ENCODE measurements at places on chromosomes 5 and 9.

DNA sequence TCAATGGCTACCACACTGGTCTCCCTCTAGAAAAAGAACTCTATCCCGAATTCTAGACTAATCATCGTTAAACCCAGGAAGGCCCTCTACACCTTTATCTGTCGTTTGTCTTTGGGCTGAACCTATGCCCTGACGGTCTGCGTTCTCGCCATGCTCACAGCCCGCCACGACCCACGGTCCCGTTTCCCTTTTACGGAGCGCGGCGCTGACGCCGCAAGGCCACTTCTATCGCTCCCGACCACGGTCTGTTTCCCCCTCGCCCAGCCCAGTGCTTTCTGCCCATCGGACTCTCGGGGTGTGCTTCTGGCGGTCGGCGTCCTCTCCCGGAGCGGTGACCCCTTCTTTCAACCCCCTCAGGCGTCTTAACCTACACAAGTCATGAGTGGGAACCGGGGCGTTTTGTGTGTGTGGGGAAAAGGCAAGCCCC lies 974 bp downstream of the C9orf40 start:
- DNase-seq = peak; percentile 39

DNA sequence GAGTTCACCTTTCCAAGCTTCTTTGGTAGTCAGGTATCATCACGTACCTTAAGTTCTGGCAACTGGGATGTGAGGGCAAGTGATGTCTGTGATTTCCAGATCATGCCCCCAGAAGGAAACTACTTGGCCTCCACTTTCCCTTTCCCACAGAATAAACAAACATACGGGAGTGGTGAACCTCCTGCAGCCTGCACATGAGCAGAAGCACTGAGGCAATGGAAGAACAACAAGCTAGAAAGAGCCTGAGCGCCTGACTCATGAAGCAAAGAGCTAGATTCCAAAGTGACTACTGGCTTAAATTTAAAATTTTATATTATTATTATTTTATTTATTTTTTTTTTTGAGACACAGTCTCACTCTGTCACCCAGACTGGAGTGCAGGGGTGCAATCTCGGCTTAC lies 35.0 kb downstream of the ARL15 start:
- no peak for DNase-seq

GRCh38 chr5:42880496-42881150 lies 68.9 kb upstream of the SELENOP start:
- DNase-seq = no peak

- DNase-seq = no peak
Measured at GRCh38 chr9:20566401-20566800, 55.9 kb downstream of the MLLT3 start.

DNA sequence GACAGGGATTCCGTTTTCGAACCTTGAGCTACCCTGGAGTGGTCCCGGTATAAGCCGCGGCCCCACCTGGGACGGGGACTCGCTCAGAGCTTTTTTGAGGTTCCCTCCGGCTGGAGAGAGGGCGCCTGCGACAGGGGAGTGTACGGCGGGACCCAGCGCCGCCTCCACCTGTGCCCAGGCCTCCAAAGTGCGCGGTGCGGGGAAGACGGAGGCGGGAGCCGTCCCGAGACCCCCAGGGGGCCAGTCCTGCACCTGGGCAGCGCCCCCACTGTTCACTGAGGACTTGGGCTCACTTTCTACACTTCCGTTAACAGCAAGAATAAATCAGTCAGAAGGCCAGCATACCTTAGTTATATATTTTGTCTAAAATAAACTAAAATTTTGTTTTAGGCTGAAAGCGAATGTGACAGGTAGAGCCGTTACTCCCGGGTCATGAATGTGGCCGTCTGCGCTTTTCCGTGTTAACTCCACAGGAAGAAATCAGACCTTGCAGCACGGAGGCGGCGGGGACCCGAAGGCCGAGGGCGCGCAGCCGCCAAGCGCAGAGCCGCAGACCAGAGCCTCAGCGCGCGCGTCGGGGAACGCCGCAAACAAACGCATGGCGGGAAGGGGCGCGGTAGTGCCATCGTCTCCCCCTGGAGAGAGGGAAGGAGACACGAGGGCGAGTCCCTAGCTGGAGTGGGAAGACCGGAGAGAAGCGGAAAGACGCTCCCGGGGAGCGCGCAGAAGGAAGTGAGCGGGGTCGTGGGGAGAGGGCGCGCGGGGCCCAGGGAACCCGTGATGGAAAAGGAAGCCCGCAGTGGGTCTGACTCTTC lies 14.1 kb downstream of the TRIM7 start:
- no peak for DNase-seq

DNA sequence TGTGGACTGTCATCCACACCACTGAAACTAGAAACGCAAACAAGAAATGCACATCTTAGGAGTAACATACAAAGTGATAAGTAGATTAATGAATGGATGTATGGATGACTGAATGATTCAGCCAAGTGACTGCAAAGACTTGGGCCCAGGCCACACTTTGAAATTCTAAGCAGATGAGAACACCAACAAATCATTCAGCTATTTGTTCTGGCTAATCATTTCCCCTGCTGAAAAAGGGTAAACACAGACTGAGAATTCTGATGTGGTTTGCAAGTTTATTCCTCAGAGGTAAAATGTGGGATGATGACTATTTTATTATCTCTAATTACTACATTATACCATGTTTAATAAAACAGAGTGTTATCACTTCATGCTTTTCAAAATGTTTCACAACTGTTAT lies 163.2 kb upstream of the ADAMTS16 start:
- no peak for DNase-seq

DNA sequence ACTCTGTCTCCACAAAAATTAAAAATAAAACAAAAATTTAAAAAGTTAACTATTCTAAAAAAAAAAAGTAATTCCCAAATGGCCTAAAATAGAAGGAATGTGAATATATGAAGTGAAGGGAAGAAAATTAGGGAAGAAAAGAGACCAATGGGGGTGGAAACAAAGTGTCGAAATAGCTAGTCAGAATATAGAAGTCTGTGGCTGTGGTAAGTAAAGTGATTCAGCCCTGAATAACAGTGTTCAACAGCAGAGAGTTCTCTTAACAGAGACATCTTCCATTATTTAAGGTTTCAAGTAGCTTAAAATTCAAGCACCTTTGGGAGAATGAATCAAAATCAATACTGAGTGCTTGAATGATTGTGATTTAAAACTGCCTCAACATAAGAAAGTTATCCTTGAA lies 51.7 kb downstream of the LPAR1 start:
- no peak for DNase-seq

DNA sequence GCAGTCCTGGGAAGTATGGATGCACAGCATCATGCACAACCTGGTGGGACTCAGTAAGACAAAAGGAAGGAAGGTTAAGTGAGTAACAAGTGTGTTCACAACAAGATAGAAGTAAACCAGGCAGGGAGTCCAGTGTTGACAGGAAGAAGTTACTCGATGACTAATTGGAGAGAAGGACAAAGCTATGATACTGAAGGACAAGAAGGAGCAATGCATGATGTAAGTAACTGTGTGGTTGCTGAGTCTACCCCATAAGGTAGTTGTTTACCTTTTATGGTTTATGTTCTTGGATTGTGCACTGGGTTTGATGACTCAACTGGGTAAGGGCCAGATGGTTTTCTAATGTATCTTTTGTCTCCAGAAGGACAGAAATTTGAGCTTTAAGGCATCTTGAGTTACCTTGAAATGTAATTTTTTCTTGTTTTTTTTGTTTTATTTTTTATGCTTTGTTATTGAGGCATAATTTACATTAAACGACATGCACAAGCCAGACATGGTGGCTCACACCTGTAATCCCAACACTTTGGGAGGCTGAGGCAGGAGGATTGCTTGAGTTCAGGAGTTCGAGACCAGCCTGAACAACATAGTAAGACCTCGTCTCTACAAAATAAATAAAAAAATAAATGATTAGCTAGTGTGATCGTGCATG lies 89.2 kb upstream of the CAST start:
- peak; percentile 96 for DNase-seq

- DNase-seq = no peak
Measured at GRCh38 chr9:110089681-110090370, 118.1 kb downstream of the C9orf152 start.

DNA sequence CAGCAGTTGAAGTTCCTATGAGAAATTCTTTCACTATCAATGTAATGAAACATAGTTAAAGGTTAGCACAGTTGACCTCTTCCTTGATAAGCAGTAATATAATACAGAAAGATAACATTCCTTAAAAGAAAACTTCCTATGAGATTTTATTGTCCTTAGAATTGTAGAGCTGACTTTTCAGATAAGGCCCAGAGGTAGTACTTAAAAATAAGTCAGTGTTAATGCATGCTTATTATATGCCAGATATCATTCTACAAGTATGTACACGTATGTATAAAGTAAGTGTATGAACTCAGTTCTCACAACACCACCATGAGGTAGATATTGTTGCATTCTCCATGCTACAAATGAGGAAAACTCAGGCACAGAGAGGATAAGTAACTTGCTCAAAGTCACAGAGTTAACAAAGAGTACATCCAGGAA lies 15.3 kb downstream of the AP3S1 start:
- DNase-seq = no peak

- no peak for DNase-seq
Measured at GRCh38 chr5:1370006-1370405, 25.1 kb upstream of the CLPTM1L start.

- no peak for DNase-seq
Measured at GRCh38 chr5:31130676-31131075, 62.8 kb upstream of the CDH6 start.

- no peak for DNase-seq
Measured at GRCh38 chr9:79939819-79940218, 368.1 kb downstream of the TLE4 start.

DNA sequence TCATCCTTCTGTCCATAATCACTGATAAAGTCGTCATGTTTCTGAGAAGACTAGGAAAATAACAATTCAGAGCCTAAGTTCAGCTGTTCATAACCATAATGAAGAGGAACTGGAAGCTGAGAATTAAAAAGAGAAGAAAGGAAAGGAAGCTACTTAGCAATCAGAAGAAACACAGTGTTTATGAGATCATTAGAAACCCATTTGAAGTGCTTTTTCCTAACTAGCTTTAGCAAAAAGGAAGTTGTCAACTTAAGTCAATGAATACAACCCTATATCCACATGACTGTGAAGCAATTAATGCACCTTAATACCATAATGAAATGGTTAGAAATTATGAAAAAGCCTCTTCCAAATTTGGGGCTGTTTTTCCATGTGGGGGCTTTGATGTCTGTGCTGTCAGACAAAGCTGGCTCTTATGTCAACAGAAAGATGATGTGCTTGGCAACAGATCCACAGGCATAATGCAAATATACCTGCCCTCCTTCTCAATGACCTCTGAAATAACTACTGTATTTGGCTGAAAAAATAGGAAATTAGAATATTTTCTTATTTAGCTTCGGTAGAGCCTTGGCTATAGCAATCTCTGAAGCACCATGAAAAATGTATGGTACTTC lies 463.5 kb downstream of the RASEF start:
- DNase-seq = no peak

DNA sequence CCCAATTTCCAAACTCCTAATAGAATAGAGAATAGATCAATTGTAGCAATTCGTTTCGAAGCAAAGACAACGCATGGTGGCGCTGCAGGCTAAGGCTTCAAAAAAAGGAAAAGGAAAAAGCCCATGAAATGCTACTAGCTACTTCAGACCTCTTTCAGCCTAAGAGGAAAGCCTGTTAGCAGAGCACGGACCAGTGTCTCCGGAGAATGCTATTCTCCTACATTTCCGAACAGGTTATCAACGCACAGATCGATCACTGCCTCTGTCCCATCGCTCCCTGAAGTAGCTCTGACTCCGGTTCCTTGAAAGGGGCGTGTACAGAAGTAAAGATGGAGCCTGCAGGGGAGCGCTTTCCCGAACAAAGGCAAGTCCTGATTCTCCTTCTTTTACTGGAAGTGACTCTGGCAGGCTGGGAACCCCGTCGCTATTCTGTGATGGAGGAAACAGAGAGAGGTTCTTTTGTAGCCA lies at the start of gene PCDHB15:
PCDHB15 (plus strand) TSS at position 146 of the 468 bp plus-strand sequence; CDS start at position 330, 184 bp downstream.
- peak; percentile 14 for DNase-seq

- DNase-seq = no peak
Measured at GRCh38 chr5:61178702-61179101, 16.4 kb upstream of the SMIM15 start.

GRCh38 chr9:79155308-79155707 lies 416.5 kb upstream of the TLE4 start:
- DNase-seq = peak; percentile 42

- no peak for DNase-seq
Measured at GRCh38 chr5:164255598-164256213, 750.3 kb downstream of the MAT2B start.

DNA sequence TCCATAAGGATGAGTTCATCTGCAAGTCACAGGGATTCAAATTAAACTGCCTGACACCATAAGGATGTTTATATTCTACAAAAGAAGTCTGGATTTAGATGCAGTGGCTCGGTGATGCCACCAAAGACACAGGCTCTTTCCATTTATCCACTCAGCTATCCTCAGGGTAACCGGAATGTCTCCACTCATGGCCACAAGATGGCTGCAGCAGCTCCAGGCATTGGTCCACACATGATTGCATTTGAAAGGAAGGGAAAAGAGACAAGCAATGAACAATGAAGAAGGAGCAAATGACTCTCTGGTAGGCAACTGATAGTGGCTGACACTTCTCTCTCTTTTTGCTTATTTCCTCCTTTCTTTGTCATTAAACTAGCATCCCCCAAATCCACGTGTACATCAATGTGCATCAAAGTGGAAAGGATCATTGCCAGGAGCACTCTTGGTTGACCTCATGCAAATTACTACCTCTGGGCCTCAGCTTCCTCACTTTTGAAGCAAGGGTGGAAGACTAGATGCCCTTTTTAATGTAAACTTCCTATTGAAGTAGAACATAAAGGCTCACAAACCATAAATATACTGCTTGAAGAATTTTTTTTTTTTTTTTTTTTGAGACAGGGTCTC lies 7.2 kb upstream of the SNX30 start:
- DNase-seq = no peak

- no peak for DNase-seq
Measured at GRCh38 chr9:99851500-99851822, 29.8 kb downstream of the NR4A3 start.

- DNase-seq = no peak
Measured at GRCh38 chr5:61461417-61461816, 129.4 kb downstream of the ZSWIM6 start.

DNA sequence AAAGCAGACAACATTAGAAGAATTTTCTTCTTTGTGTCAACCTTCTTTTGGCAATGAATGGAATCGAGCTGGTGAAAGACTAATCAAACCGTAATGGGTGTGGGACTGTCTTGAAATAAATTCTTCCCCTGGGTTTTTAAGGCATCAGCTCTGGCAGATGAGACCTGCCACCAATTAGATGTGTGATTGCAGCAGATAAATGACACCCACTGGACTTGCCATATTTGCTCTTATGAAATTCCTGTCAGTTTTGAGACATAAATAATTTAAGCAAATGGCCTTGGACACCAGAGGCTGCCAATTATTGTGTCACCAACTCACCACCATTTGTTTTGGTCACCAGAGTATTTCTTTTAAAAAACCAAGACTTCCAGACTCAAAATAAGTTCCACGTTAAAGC lies 135.9 kb upstream of the RGMB start:
- no peak for DNase-seq

DNA sequence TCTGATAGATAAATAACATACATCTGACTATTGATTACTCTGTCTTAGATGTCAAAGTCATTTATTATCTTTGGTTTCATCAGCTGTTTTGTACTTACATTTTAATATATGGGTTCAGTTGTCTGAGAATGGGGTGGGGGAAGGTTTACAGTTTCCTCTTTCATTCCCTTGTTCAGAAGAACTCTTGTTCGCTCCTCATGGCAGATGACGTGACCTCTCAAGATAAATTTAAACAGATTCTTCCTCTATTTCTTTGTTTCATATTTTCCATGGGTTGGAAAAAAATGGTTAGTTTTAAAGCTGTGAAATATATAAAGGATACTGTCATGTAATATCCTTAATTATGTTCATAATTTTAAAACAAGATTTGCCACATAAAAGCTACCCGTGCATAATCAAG lies 61.4 kb downstream of the TSSK1B start:
- DNase-seq = no peak

GRCh38 chr5:154138701-154139100 lies 51.8 kb upstream of the GALNT10 start:
- no peak for DNase-seq
